ENCODE measurements at places on chromosomes 5 and 9. TPM values are rescaled to one million over a fixed set of nuclear protein-coding genes. Genes with fewer than 3 reads are reported as not detected.

- no peak for DNase-seq
Measured at GRCh38 chr5:98714710-98715288, 58.7 kb upstream of the RGMB start.

DNA sequence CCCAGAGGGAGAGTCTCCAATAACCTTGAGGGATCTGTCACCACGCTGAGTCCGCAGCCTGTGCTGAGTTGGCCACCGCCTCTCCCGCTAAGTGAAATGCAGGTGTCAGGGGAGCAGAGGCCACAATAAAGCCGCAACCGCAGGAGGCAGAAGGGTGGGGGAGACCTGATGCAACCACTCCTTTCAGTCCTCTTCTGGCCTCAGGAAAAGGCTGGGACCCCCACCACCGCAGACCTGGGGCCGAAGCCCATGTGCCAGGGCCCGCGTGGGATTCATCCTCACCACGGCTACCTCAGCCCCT lies 576 bp downstream of the MAP1B start:
- DNase-seq: peak; percentile 31

DNA sequence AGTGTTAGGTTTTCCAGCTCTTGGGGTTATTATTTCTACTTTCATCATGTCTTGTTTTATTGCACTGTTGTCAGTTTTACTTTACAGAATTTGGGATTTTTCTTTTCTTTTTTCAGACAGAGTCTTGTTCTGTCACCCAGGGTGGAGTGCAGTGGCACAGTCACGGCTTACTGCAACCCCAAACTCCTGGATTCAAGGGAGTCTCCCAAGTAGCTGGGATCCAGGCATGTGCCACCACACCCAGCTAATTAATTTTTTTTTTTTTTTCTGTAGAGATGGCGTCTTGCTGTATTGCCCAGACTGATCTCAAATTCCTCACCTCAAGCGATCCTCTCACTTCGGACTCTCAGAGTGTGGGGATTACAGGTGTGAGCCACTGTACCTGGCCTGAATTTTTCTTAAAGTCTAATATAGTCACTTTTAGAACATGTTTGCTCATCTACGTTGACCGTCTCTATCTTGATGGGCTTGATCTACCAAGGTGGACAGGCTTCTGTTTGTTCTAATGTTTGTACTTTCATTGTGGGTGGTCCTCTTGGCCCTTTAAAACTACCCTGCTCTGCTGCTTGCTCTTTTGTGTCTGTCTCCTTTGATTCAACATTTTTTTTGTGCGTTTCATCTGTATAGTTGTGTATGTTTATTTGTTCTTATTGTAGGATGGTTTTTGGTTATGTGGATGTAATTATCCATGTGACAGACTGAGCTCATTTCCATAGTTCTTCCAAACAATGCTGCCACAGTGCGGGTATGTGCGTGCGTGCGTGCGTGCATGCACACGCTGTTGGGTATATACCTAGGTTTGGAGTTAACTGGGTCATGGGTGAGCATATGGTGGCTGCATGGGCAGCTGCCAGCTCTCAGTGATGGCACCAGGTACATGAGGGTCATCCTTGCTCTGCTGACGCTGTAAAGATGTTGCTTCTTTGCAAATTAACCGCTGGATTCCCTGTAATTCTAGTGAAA lies 18.1 kb downstream of the PRRC2B start:
- DNase-seq: no peak

GRCh38 chr5:150146862-150147601 lies 8.6 kb downstream of the PDGFRB start:
- no peak for DNase-seq

The NR6A1 gene
- total RNA-seq: 1.2 TPM

The CD274 gene
- 29.7 TPM for total RNA-seq

The SLC35D2 gene
- total RNA-seq: 28.4 TPM

The PIK3R1 gene
- 27.5 TPM for total RNA-seq
